Fibroblast of lung (primary cell): ENCODE measurements at places on chromosomes 2 and 18. TPM values are rescaled to one million over a fixed set of nuclear protein-coding genes. Genes with fewer than 3 reads are reported as not detected.

DNA sequence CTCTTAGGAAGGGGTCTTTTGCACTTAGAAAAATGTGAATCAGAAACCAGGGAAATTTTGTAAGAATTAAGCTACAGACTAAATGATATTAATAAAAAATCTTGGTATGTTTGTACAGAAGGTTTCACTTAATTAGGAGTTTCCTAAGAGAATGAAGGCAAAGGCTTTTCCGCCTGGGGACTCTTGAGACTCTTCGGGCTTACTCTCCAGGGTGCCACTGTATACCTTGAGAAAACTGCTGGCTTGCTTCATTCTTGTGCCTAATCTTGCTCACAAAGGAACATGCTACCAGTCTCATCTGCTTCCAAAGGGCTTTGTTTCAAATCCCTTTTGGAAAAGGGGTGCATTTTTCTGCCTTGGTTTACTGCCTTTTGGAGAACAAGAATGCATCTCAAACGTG is 49.5 kb downstream of the ACTR2 start:
- no peak for DNase-seq

EDAR gene
- total RNA-seq, result not detected in 2 replicates

VAMP5 gene
- 45.5 and 69.5 TPM in 2 replicates for total RNA-seq

C2orf66 gene
- 0.17 and 0.26 TPM in 2 replicates for total RNA-seq

DNA sequence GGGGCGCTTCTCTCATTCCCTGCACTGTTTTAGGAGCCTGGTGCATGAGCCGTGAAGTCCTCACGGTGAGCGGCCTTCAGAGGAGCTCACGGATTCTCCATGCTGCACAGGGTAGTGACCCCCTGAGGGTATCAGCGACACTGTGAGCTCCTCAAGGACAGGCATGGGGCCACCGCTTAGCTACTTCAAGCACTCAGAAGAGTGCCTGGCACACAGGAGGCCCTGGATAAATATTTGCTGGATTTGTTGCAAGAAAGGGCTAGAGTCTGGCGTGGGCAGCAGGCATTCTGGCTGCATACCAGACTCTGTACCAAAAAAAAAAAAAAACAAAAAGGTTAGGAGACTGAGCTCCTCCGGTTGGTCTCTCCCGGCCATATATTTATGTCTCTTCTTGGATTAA is 5.7 kb upstream of the MBP start:
- DNase-seq, result no peak

AQP12B gene
- total RNA-seq, result not detected in 2 replicates

GRCh38 chr18:45677276-45677807 is 46.6 kb upstream of the SLC14A1 start:
- no peak for DNase-seq

OXER1 gene
- 0.17 and 0.26 TPM in 2 replicates for total RNA-seq

SERPINB3 gene
- not detected in 2 replicates for total RNA-seq

- no peak for DNase-seq
Observed at GRCh38 chr18:46002934-46003333, 35.8 kb upstream of the EPG5 start.

GRCh38 chr2:9232886-9233285 is 26.3 kb downstream of the ASAP2 start:
- no peak for DNase-seq

DNA sequence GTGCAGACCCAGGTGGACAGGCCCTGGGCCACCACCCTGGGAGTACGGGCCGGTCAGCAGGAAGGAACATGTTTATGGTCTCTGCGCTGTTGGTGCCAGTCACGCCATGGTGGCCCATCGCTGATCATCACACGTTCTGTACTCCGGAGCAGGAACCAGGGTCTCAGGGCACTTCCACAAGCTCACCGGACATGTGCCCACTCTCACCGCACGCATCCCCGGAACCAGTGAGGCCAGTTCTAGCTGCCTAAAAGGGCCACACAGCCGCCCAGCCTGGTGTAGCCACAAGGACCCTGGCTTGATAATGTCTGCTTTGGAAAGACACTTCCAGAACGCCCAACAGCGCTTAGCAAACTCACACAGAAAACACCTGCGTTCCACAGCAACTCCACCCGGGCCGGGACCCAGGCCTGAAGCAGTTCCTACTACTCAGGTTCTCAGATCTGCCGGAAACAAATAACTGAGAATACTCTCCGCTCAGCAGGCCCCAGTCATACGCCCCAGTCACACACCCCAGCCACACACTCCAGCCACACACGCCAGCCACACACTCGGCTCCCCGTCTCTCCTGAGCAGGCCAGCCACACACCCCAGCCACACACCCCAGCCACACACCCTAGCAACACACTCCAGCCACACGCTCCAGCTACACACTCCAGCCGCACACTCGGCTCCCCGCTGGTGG is 123.3 kb downstream of the HDAC4 start:
- DNase-seq, result no peak

DNA sequence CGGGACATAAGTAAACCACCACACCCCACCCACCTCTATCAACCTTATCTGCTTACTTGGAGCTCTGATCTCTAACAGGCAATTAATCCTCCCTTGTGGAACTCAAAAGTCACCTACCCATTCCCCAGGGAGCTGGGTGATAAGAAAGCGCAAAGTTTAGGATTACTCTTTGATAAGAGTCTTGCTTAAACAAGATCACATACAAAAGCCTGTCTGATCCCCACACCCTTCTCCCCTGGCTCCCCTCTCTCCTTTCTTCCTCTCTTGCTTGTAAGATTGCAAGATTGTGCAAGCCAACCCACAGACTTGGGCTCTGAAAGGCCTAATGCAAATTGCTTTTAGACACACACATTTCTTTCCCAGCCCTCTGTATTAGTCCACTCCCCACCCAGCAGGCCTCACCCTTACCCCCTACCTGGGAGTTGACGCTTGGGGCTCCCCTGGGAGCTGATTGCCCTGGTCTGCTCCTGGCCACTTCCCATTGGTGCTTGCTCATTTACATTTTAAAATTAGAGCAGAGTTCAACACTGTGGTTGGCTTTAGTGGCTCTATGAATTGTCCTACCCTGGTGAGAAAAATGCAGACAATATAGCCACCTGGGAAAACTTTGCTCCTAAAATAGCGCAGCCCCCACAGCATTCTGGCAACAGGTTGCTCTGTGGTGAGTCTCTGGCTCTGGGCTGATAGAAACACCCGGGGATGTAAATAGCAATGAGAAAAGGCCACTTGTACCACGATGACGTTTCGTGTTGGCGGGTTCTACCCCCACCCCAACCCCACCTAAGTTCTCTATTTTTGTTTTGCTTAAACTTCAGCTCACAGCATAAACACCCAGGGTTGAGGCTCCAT is 92.8 kb upstream of the MSH2 start:
- DNase-seq, result peak; percentile 62

DNA sequence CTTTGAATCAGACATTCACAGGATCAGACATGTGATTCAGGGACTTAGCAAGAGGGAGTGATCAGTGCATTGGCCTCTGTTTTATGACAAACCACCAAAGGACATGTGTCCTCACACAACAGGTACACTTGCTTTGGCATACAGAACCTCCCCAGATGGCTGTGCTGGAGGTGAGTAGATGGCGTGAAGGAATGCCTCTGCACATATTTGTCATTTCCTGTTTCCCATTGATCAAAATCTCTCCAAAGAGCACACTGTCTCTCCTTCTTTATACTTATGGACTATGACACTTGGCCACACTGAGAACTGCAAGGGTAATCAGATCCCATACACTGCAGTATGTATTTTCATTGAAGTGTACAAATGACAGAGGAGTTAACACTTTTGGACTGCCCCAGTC is 927.6 kb downstream of the TSN start:
- no peak for DNase-seq

ASIC4 gene
- under 0.01 and 0.33 TPM in 2 replicates for total RNA-seq

FSIP2 gene
- total RNA-seq, result 0.26 and 1.7 TPM in 2 replicates

CRYBA2 gene
- not detected in 2 replicates for total RNA-seq

PIEZO2 gene
- 6.6 and 32.9 TPM in 2 replicates for total RNA-seq

GRCh38 chr2:56133931-56134629 is 49.7 kb upstream of the CCDC85A start:
- DNase-seq, result no peak

DNA sequence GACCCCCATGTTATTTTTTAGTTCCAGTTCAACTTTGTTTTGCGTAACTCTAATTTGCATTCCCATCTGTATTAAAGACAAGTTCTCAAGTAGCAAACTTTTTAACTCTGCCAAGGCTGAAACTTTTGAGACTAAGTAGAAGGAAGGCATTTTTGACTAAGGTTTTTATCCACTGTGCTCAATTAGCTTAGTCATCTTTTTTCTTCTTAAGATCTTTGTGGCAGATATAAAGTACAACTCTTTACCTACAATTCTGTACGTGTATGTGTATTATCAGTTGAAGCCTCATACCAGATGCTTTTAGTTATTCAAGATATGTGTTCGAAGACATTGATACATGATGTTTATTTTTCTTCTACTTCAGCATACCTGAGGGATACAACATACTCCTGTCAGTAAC is 41.6 kb downstream of the CREB1 start:
- no peak for DNase-seq
